ENCODE measurements at places on chromosomes 6 and 20.

GRCh38 chr20:44409132-44409600 lies 53.7 kb downstream of the HNF4A start:
- no peak for DNase-seq

- no peak for DNase-seq
Observed at GRCh38 chr6:138593909-138594757, 94.8 kb upstream of the NHSL1 start.

DNA sequence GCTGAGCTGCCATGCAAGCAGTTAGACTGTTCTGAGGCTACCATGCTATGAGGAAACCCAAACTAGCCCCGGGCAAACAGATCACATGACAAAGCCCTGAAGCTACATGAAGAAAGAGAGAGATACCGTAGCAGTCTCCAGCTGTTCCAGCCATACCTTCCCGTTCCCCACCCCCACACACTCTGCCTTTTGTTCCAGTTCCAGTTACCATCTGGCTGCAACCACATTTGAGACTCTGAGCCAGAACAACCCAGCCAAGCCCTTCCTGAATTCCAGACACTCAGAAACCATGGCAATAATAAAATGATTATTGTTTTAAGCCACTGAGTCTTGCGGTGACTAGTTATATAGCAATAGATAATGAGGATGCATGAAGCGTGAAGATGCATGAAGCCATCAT lies 28.3 kb downstream of the RIN2 start:
- no peak for DNase-seq

- no peak for DNase-seq
Observed at GRCh38 chr6:32439139-32439538, 548 bp upstream of the HLA-DRA start.

DNA sequence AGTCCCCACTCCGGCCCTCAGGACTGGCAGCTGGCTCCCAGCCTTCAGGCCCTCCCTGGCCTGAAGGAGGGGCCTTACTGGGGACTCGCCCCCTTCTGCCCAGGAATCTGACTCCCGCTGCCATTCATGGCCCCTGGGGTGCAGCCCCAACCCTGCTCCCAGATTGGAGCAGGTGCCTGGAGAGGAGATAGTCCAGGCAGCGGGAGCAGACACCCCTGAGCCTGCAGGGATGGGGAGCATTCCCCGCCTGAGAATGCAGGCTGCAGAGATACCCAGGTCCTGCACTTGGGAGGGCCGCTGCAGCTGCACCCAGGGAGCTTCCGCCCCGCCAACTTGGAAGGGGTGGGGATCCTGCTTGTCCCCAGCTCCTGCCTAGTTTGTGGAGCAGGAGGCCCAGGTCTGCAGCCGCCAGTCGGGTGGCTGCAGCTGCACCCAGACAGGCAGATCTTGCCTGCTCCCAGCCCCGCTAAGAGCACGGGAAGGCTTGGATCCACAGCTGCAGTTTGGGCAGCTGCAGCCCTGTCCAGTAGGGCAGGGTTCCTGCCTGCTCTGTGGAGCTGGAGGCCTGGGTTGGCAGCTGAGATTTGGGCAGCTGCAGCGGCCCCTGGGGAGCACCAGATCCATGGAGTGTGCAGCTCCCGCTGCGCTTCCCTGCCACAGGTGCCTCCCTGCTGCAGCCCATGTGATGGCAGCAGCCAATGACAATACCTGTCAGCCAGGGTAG lies 5.2 kb downstream of the GTSF1L start:
- no peak for DNase-seq

DNA sequence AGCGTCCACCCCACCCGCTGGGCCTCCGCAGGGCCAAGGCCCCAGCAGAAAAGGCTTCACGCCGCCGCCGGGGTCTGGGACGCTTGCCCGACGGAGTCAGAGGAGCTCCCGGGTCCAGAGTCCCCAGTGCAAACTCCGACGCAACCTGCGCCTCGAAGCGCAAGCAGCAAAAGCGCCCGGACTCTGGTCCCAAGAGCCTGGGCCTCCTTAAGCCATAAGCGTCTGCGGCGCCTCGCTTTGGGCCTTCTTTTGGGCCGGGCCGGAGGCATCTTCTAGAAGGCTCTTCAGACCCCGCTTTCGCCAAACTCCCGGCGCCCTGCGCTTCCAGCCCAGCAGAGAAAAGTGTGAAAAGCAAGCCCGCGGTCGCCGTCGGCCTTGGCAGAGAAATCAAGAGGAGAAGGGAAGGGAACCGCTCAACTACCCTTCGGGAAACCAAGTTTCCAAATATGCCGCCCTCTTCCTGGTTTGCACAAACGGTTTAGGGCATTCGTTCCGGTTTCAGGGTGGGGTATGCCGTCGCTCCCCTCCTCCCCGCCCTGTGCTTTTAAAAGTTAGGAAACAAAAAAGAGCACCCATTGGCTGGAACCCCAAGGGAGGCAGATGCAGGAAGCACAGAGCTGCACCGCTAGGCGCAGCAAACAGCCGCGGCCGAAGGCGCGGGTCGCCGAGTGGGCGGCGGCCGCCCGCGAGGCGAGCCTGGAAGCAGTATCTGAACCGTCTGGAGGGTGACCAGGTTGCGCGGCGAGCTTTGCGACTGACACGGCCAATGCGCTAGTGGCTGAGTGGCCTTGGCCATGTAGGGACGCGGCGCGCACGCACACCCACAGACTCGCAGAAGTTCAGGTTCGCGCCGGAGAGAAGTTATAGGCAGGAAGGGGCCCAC lies 1.2 kb downstream of the TBX18 start:
- no peak for DNase-seq

DNA sequence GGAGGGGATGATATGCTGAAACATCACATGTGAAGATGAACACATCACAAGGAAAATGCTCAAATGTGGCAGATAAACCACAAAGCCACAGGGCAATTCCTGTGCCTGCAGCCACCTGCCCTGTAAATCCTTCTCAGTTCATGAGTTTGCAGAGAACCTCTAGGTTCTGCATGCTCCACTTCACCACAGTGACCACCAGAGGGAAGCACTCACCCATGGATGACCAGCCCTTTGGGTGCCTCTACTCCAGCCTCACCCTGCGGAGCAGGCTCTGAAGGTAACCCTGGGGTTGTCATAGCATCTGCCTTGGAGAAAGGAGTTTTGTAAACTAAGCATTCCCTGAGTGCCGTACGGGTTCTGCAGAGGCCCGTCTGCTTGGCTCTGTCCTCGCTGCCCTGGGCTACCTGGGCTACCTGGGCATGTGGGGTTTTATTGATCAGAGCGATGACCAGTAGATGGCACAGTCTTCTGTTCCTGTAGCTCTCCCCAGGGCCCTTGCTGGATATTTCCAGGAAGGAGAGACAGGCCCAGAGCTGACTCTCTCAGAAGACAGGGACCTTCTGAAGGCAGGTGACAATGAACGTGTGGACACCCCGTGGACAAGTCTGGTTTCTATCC lies 31.7 kb upstream of the CST1 start:
- DNase-seq, result no peak

- DNase-seq, result no peak
Observed at GRCh38 chr6:79453558-79454042, 83.6 kb downstream of the LCA5 start.

- DNase-seq, result no peak
Observed at GRCh38 chr6:53925891-53926290, 131.1 kb downstream of the LRRC1 start.

DNA sequence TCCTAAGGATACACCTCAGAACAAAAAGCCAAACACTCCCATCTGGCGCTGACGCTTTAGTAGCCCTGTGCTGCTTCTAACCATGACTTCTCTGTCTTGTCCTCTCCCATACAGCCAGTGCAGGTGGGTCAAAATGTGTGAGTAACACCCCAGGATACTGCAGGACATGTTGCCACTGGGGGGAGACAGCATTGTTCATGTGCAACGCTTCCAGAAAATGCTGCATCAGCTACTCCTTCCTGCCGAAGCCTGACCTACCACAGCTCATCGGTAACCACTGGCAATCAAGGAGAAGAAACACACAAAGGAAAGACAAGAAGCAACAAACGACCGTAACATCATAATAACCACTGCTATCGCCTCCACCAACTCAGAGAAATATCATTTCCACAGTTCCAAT lies 1.4 kb downstream of the DEFB132 start:
- no peak for DNase-seq

DNA sequence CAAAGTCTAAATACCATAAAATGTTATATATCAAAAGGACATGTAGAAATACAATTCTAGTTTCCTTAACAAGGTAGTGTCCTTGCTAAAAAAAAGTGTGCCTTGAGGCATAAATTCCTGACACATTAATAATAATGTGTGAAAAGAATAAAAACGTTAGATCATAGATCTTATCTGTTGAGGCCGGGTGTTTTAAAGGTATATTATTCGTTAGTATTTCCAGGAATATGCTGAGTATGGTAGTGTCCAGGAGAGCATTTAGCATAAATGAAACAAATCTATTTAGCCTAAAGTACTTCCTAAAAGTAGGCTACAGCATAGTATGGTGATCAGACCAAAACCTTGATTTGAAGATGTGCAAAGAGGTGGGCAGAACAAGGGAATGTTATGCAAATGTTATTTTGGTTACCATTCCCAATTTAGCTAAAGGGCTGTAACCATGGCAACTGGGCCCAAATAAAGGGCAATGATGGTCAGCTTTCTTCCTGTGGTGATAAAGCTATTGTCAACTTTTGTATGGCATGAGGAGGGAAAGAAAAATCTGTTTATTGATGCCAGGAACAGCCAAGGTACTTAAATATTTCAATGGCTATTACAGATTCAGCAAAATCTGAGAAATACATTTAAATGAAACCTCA lies 18.9 kb downstream of the MKKS start:
- DNase-seq, result no peak

- no peak for DNase-seq
Observed at GRCh38 chr6:111024681-111025080, 42.8 kb downstream of the RPF2 start.

- no peak for DNase-seq
Observed at GRCh38 chr20:37984018-37984785, 49.1 kb downstream of the TTI1 start.

GRCh38 chr20:57779401-57780003 lies 69.7 kb upstream of the PMEPA1 start:
- DNase-seq, result no peak

DNA sequence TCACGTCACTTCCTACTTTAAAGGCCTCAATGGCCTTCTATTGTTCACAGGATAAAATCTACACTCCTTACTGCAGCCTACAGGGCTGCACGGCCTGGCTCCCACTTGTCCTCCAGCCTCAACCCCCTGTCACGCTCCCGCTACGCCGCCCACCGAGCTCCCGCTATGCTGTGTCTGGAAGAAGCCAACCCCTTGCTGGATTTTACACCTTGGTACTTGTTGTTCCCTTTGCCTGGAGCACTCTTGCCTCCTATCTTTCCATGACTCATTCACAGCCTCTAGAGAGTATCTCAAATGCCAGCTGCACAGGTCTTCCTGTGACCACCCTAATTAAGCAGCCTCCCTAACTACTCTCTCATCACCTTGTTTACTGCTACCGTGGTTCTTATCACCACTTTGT lies 259.9 kb downstream of the PRKN start:
- no peak for DNase-seq

DNA sequence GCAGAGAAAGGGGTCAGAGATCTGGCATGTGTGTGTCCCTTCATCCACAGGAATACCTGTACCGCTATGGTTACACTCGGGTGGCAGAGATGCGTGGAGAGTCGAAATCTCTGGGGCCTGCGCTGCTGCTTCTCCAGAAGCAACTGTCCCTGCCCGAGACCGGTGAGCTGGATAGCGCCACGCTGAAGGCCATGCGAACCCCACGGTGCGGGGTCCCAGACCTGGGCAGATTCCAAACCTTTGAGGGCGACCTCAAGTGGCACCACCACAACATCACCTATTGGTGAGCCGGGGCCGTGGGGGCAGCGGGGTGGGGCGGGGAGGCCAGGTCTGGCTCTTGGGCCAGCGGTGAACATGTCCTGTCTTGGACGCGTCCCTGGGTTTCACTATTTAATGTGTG lies 1.1 kb downstream of the MMP9 start:
- DNase-seq, result no peak

DNA sequence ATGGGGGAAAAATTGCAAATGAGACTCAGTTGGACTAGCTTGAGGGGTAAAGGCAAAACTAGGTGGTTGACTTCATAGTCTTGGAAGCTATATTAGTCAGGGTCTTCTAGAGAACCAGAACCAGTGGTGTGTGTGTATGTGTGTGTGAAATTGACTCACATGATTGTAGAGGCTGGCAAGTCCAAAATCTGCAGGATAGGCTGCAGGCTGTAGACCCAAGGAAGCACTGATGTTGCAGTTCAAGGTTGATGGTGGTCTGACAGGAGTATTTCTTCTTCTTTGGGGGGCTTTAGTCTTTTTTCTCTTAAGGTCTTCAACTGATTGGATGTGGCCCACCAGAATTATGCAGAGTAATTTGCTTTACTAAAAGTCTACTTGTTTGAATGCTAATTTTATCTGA lies 217.4 kb downstream of the MANEA start:
- DNase-seq, result no peak

- DNase-seq, result peak; percentile 39
Observed at GRCh38 chr6:13486679-13487121, 700 bp downstream of the GFOD1 start.

DNA sequence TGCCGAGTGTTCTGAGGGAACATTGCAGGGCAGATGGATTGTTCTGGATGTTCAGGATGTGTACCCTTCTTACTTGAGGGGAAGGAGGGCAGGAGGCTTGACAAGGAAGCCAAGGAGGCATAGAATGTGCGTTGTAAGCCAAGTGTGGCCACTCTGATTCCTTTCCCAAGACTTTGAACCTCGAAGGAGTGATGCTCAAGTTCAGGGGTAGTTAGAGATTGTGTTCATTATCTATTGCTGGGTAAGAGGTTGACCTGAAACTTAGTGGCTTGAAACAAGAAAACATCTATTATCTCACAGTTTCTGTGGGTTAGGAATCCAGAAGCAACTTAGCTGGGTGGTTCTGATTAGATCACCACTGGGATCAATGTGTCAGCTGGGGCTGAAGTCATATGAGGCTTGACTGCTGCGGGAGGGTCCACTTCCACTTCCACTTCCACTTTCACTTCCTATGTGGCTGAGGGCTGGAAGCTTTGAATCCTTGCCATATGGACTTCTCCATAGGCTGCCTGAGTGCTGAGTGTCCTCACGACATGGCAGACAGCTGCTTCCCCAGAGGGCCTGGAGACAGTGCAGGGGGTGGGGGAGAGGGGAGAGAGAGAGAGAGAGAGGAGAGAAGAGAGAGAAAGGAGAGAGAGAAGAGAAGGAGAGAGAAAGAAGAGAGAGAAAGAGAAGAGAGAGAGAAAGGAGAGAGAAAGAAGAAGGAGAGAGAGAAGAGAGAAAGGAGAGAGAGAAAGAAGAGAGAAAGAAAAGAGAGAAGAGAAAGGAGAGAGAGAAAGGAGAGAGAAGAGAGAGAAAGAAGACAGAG lies 6.9 kb upstream of the CD40 start:
- no peak for DNase-seq

DNA sequence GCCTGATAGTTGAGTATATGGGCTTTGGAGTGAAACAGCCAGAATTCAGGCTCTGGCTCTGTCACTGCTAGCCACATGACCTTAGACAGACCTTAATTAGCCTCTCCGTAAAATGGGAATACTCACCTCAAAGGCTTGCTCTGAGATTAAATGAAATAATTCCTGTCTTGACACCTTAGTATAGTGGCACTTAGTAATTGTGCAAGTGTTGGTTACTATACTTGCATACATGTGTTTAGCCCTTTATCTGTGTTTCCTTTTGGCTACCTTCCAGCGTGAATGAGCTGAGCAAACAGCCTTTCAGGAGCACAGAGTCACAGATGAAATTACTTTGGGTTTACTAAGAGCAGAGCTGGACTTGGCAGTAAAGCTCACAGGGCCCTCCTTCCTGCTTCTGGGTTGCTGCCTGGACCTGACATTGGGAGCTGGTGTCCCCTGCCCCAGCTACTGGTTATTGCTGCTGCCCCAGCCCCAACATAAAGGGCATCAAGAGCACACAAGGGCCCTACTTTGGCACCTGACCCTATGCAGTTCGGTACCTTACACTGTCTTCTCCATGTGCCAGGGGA lies 32.8 kb downstream of the CD164 start:
- no peak for DNase-seq
